ENCODE measurements at places on chromosomes 1 and 21. TPM values are rescaled to one million over a fixed set of nuclear protein-coding genes. Genes with fewer than 3 reads are reported as not detected.

- peaks cover 17% of the 10 kb centered on the region for H3K36me3 ChIP-seq
- DNase-seq, result no peak
- H3K27me3 ChIP-seq, result no peaks in the 10 kb centered on the region
- no peak overlapping the region for H3K27ac ChIP-seq
- peaks cover 11% of the 10 kb centered on the region for H3K4me1 ChIP-seq
- no peak overlapping the region for H3K4me3 ChIP-seq
These were observed 8.5 kb downstream of the PYCR2 start for GRCh38 chr1:225915538-225915991.

The OLIG2 gene
- not detected for total RNA-seq

GRCh38 chr1:9281071-9281827, 11.4 kb upstream of the SPSB1 start:
- H3K27me3 ChIP-seq, result no peaks in the 10 kb centered on the region
- no peak overlapping the region for H3K4me3 ChIP-seq
- peaks cover 51% of the 10 kb centered on the region for H3K4me1 ChIP-seq
- H3K36me3 ChIP-seq, result no peaks in the 10 kb centered on the region

The HAO2 gene
- not detected for total RNA-seq

- no peak overlapping the region for H3K4me3 ChIP-seq
- no peaks in the 10 kb centered on the region for H3K36me3 ChIP-seq
- peak overlapping the region; percentile 53 for H3K27ac ChIP-seq
- peak; percentile 52 for DNase-seq
These were observed 15.4 kb downstream of the RABGAP1L start for GRCh38 chr1:174174461-174175329.

The HENMT1 gene
- not detected for total RNA-seq

DNA sequence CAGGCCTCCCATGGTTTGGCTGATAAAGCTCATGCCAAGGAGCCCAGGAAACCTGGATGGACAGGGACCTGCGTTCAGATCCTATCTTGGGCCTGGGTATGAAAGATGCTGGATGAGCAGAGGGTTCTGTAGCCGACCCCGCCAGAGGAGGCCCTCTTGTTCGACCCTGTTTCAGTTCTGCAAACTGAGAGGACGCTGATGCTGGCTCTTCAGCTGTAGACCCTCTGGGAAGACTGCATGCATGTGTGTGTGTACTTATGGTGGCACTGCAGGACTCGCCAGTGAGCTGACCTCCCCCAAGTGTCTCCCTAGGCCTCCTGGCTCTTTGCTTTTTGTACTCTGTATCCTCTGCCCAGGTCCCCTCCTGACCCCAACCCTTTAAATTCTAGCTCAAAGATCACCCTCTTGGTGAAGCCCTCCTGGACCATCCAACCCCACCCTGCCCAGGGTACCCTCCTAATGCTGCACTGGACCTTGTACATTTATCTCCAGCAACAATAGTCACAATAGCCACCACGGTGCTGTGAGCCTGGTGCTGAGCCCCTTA, 1.6 kb downstream of the EPS8L3 start:
- H3K4me3 ChIP-seq, result no peak overlapping the region
- H3K4me1 ChIP-seq, result peaks cover 73% of the 10 kb centered on the region
- no peak overlapping the region for H3K27ac ChIP-seq

The SLC9C2 gene
- total RNA-seq, result not detected

GRCh38 chr1:160718210-160718609, 6.6 kb upstream of the CD48 start:
- H3K4me1 ChIP-seq, result no peaks in the 10 kb centered on the region
- no peak overlapping the region for H3K27ac ChIP-seq
- no peak for DNase-seq
- no peak overlapping the region for H3K4me3 ChIP-seq

The S100A7A gene
- not detected for total RNA-seq

DNA sequence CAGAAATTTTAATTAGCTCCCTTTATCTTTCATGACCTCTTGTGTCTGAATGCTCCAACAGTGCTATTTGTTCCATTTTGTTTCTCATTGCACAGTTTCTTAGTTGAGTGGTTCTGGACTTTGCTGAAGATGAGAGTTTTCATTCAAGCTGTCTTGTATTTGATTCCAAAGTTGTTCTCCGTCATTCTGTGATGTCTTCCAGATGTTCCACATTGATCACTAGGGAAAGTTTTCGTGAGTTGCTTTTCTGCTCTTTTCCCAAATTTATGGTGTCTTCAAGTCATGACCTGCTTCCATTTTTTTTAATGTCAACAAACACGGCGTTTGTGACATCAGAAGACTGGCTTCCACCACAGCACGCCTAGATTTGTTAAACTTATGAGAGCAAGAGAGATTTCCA, 575.5 kb downstream of the MRPL39 start:
- H3K27ac ChIP-seq, result no peak overlapping the region
- no peaks in the 10 kb centered on the region for H3K36me3 ChIP-seq
- H3K4me1 ChIP-seq, result no peaks in the 10 kb centered on the region

The DIO1 gene
- total RNA-seq, result 31.1 TPM

DNA sequence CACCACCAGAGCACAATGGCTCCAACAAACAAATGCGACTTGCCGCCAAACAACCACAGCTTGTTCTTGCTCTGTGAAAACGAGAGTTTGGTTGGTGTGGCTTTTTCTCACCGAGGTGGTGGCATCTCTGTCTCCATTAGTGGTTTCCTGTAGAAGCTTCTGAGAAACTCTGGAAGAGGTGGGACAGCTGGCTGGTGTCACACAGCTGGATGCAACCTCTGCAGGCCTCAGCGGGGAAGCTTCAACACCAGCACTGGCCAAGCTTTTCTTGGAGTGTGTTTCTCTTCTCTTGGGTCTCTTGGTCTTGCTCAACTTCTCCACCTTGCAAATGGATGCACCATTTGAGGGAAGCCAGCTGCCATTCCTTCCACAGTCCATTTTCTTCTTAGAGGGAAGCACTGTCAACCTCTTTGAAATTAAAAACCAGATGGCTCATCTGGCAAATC, 124.8 kb downstream of the KCNN3 start:
- no peaks in the 10 kb centered on the region for H3K36me3 ChIP-seq
- no peak overlapping the region for H3K4me3 ChIP-seq
- 0 out of 2 replicates have a peak, but pooled peaks cover 13% of the 10 kb centered on the region for H3K4me1 ChIP-seq
- DNase-seq, result no peak

DNA sequence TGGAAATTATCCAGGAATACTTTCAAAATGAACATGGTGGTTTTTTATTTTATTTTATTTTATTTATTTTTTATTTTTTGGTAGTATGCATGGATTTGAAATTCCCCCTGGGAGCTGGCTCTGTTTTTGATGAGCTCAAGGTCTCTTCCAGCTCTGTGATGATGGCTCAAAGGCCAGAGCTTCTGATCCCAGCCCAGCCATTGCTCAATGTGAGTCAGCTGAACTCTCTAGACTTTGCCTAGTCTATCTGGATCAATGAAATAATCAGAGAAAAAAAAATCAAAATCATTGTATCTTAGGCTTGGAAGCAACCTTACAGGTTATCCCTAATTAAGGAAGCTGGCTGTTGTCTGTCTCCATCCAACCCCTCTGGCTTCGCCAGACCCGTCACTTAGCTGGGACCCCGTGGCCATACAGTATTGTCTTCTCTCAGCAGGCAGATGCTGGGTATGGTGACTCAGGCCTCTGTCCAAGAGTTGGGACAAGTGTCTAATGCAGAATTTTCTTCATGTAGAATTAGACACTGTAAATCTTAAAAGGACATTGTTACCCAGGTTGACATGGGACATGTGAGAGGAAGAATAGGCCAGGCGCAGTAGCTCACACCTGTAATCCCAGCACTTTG, 90.2 kb upstream of the LPGAT1 start:
- DNase-seq, result peak; percentile 77
- H3K27me3 ChIP-seq, result no peaks in the 10 kb centered on the region
- 0 out of 2 replicates have a peak overlapping the region, but pooled peaks have one; percentile 28 for H3K4me3 ChIP-seq
- peak overlapping the region; percentile 78 for H3K27ac ChIP-seq
- H3K4me1 ChIP-seq, result peaks cover 72% of the 10 kb centered on the region

- H3K27ac ChIP-seq, result no peak overlapping the region
- H3K27me3 ChIP-seq, result peaks cover 3% of the 10 kb centered on the region
- no peak for DNase-seq
- no peaks in the 10 kb centered on the region for H3K4me1 ChIP-seq
- H3K4me3 ChIP-seq, result no peak overlapping the region
These were observed 74.9 kb downstream of the SYDE2 start for GRCh38 chr1:85125891-85126290.

The ITLN2 gene
- not detected for total RNA-seq
